Renal cortical epithelial cell (primary cell): ENCODE measurements at places on chromosomes 5 and 9. TPM values are rescaled to one million over a fixed set of nuclear protein-coding genes. Genes with fewer than 3 reads are reported as not detected.

The PCDHB4 gene
- total RNA-seq = 0.35 and 1.4 TPM in 2 replicates

The LCN2 gene
- 23.6 and 38.2 TPM in 2 replicates for total RNA-seq

- DNase-seq = no peak
Measured at GRCh38 chr5:174839196-174839595, 114.8 kb downstream of the MSX2 start.

GRCh38 chr5:168916266-168916665 is 337.1 kb upstream of the PANK3 start:
- DNase-seq = peak; percentile 15

GRCh38 chr5:137629646-137630045 is 106.2 kb downstream of the KLHL3 start:
- DNase-seq = peak; percentile 67
